ENCODE measurements at places on chromosomes 5 and 9.

DNA sequence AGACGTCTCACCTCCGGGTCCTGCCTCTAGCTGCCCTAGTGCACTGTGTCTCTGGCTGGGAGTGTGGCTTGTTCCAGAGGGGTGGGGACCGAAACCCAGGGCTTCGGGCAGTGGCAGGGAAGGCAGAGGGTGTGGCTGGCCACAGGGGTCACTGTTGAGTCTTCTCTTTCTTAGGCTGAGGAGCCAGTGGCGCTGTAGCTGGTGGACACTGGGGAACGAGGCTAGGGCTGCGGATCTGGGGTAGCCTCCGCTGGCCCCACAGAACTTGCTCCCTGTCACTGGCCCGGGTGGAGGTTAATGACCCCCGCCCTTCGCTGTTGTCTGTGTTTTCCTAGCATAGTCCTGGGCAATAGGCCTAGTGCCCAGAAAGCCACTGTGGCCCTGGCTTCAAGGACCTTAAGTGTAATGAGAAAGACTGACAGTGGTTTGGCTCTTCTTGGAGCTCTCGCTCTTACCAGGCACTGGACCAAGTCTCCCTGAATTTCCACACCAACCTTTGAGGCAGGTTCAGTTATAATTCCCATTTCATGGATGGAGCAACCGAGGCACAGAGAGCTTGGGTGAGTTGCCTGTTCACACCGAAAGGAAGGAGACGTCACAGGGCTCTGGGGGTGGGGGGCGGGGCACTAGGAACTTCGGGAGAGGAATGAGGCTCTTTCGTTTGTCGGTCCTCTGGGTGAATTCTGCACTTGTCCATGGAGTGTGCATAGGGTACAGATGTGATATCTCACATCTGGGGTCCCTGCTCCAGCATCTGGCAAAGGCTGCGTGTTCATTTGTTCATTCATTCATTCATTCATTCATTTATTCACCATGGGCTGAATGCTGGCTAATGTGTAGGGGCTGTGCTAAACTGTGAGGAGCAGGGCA lies 4.8 kb upstream of the IER5L start:
- DNase-seq = no peak

GRCh38 chr5:120298981-120299380 lies 165.1 kb upstream of the PRR16 start:
- no peak for DNase-seq

DNA sequence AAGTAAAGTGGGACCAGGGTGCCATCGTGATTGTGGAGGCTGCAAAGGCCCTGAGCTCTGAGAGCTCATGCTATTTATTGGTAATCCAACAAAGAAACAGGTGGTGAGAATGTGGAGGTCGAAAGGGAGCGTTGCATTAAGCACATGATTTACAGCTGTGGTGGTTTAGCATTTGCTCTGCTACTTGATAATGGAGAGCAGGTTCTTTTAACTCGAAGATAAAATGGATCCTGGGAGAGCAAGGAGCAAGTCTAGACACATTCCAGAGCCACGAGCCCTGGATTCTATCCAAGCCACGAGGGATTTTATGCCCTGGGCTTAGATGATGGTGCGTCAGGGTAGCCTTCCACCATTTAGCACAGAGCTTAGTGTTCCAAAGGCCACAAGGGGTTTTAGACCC lies 1710.1 kb upstream of the CDH9 start:
- no peak for DNase-seq

- DNase-seq = peak; percentile 23
Observed at GRCh38 chr5:156148301-156148700, 178.7 kb upstream of the SGCD start.

- peak; percentile 78 for DNase-seq
Observed at GRCh38 chr9:101369286-101369685, 15.5 kb downstream of the BAAT start.

DNA sequence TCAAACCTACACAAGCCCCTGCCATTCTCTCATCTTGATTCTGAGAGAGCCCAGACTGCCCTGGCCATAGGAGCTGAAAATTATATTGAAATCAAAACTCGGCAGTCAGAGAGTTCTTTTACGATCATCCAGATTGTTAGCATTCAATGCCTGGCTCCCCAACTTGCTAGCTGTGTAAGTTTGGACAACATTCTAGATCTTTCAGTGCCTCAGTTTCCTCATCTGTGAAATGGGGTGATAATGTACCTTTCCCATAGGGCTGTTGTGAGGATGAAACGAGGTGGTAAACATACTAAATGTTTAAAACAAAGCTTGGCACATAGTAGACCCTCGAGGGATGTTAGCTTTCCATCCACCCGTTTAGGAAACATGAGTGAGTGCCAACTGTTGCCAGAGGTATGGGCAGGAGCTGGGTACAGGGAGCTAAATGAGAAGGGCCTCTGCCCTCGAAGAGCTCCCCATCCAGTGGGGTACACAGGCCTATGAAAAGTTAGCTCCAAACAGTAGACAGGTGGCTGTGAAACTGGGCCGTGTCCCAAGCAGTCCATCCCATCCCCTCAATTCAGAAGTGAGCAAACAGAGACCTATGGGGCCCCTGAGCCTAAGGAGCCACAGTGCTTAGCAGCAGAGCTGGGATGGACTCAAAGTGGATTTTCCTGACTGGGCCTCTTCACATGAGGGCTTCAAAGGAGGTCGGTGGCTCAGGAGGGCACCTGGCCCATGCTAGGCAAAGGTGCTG lies 17.3 kb upstream of the IGFBPL1 start:
- DNase-seq = no peak

DNA sequence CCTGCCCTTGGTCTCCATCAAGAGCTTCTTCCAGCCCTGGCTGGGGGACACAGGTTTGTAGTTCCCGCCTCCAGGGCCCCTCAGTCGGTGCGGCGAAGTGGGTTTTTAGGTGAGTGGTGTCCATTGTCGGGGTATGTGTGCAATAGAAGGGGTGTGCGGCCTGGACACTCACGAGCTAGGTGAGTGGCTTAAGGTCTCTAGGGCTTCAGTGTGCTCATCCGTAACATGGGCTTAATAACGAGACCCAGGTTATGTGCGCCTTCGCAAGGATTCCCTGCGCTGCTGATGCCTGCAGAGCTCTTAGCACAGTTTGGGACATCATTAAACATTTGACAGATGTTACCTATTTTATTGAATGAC lies 656 bp downstream of the CEP78 start:
- no peak for DNase-seq

- DNase-seq = no peak
Observed at GRCh38 chr5:170315154-170315553, 17.6 kb upstream of the LCP2 start.

DNA sequence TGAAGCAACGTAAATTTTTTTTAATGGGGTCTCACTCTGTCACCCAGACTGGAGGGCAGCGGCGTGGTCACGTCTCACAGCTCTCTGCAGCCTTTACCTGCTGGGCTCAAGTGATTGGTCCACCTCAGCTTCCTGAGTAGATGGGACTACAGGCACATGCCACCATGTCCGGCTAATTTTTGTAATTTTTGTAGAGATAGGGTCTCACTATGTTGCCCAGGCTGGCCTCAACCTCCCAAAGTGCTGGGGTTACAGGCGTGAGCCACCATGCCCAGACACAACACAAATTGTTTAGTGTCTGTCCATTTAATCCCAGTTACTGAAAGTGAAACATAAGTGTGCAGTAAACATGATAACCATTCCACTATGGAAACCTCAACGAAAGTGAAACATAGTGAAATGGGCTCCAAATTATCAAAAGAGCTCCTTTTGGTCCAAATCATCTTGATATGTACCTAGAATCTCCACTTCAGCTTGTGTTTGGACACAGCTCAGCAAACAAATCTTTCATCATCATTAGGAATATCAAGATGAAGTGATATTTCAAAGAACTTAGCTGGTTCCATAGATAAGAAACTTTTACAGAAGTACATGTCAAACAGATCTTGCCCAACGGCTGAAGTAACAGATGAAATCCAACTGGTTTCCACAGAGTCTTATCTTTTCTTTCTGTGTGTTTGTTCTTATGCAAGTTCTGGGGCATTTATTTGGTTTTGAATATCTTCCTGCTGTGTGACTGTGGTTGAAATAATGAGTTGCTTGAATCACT lies 41.2 kb upstream of the PLPP1 start:
- peak; percentile 80 for DNase-seq

DNA sequence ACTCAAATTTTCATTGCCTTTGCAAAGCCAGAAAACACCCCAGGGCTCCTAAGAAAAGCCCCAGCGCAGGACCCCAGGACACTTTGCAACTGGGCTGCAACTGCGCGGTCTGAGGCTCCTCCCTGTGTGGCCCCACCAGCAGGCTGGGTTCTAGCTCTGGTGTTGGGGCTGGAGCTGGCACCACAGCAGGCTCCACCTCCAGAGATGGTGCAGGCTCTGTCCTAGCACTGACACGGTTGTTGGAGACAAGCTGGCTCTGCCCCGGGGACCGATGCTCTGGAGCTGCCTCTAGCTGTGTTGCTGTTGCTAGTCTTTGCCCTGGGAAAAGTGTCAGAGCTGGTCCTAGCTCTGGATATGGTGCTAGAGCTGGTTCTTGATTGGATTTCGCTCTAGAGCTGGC lies 13.6 kb downstream of the LCN10 start:
- no peak for DNase-seq

GRCh38 chr5:39808656-39809055 lies 383.9 kb upstream of the DAB2 start:
- no peak for DNase-seq

DNA sequence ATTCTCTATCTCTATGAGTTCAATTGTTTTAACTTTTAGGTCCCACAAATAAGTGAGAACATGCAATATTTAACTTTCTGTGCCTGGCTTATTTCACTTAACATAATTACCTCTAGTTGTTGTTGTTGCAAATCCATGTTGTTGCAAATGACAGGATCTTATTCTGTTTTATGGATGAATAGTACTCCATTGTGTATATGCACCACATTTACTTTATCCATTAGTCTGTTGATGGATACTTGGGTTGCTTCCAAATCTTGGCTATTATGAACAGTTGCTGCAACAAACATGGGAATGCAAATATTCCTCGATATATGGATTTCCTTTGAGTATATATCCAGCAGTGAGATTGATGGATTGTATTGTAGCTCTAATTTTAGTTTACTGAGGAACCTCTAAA lies 36.3 kb downstream of the MEGF9 start:
- DNase-seq = no peak

DNA sequence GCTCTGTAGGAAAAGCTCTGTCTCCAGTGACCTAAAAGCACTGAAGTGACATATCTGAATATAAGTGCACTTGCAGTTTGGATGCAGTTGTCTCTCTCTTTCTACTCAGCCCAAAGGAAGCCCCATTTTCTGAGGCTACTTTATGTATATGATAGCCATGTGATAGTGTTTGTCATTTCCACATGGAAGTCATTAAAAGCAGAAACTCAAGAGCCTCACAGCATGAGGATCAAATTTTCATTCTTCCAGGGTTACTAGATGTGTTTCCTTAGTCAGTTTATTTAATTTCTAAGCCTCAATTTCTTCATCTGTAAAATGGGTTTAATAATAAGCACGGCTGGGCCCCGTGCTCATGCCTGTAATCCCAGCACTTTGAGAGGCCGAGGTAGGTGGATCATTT lies 36.7 kb downstream of the RNF44 start:
- no peak for DNase-seq

DNA sequence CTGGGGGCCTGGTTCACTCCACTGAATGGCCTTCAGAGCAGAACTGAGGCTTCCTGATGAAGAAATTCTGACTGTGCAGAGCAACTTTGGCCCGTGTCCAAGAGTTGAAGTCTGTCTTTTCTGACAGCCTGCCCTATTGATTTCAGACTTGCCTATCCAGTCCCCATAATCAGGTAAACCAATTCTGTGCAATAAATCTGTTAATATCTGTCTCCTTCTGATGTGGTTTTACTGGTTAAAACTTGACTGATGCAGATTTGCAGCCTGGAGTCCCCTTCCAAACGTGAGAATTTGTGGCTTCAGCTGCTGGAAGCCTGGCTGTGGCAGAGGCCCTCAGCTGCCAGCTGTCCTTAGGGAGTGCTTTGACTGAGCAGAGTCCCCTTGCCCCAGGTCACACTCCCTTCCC lies 283.9 kb upstream of the ANKRD55 start:
- DNase-seq = no peak
